Right cardiac atrium (tissue), 5 donors: ENCODE measurements at places on chromosomes 7 and 10. TPM values are rescaled to one million over a fixed set of nuclear protein-coding genes. Genes with fewer than 3 reads are reported as not detected.

Gene TMEM184A
- polyA plus RNA-seq: 0.38 TPM

Gene MCM7
- polyA plus RNA-seq: 16.7 TPM

Gene MMD2
- polyA plus RNA-seq: not detected

Gene NKX2-3
- polyA plus RNA-seq: not detected

Gene PRKG1
- 16.6 TPM for polyA plus RNA-seq

Gene EIF5AL1
- polyA plus RNA-seq: 0.45 TPM

Gene TEX36
- not detected for polyA plus RNA-seq

Gene IL6
- 17.2 TPM for polyA plus RNA-seq

Gene HMX2
- polyA plus RNA-seq: not detected

Gene ZPBP
- polyA plus RNA-seq: not detected

Gene EN2
- polyA plus RNA-seq: 0.16 TPM

Gene TMEM176B
- polyA plus RNA-seq: 114 TPM

Gene PRLHR
- not detected for polyA plus RNA-seq

Gene RNF133
- polyA plus RNA-seq: 0.05 TPM

Gene CALY
- polyA plus RNA-seq: 0.18 TPM

Gene EVX1
- polyA plus RNA-seq: 0.05 TPM

DNA sequence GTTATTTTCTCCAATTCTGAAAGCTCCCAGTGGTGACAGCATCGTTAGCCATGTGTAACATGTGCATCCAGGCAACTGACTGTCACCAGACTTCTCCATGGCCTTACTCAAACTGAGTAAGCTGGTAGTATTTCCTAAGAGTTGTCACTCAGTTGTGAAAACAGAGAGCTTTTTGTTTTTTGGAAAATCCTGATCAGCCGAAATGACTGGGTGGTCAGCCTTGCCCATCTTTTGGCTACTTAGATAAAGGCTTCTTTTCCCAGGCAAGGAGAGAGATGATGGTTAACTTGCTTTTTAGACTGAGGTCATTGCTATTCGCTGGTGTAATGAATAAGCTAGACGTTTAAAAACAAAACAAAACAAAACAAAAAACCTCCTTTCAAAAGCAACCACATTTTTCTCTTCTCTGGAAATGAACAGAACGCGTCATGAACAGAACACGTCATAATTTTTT, 159.5 kb upstream of the KLF14 start:
- no peak for DNase-seq

DNA sequence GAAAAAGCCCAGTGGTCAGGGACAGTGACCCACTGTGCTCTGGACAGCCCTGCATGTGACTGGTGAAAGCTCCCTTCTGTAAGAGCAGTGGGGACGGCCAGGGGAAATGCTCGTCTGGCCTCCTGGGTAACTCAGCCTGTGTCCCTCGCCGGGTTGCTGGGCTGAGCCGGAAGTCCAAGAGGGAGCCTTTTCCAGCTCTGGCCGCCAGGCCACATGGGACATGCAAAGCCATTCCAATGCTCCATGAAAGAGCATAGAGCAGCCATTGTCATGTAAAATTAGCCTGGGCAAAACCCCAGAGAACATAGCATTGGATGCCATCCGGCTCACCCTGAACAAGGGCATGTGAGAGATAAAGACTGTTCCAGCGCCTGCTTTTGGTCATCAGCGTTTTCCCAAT, 64.9 kb upstream of the ADRB1 start:
- DNase-seq: peak; percentile 71

DNA sequence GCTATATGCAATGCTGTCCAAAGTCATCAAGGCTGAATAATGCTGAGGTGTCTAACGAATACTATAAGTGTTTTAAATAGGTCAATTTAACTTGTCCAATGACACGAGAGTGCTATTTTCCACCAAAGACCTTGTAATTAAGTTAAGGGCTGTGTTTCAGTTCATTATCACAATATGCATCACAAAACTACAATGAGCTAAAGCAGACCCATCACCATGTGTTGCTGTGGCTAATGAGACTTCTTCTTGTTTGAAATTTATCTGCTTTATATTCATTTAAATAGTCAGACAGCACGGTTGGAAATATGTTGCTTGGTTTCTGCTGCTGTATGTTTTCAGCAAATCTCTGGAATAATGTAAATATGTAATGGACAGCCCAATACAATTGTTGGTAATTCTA, 292.5 kb upstream of the VSTM2A start:
- DNase-seq: no peak

DNA sequence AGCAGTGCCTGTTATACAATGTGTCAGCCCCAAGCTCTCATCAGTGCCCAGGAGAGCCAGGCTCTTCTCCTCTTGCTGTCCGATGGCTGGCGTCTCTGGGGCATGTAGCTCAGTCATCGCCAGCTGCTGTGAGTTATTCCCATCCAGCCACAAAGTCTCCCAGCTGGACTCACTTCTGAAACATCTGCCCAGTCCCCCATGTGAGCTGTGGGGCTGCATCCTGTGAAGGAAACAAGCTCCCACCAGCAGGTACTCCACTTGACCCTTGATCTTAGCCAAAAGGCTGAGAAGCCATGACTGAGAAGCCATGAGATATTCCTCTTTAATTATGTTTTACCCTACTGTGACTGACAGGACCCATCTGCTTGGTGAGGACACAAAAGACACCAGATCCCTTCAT, 212.7 kb upstream of the IGFBP3 start:
- no peak for DNase-seq

DNA sequence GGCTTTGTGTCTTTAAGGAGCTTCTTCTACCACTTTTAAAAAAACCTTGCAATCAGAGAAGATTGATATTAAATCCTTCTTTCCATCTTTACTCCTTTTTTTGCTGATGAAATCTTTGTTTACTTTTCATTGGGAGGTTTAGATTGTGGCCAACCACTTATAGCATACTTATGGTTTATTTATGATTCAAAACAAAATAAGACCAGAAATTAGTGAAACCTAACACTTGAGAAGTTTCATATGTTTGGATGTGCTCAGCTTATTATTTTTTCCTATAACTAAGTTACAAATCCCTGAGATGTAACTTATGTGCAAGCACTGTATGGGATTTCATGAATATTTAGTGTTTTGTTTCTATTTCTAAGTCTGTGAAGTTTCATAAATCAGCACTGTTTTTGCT, 13.5 kb upstream of the PRPS1L1 start:
- no peak for DNase-seq

DNA sequence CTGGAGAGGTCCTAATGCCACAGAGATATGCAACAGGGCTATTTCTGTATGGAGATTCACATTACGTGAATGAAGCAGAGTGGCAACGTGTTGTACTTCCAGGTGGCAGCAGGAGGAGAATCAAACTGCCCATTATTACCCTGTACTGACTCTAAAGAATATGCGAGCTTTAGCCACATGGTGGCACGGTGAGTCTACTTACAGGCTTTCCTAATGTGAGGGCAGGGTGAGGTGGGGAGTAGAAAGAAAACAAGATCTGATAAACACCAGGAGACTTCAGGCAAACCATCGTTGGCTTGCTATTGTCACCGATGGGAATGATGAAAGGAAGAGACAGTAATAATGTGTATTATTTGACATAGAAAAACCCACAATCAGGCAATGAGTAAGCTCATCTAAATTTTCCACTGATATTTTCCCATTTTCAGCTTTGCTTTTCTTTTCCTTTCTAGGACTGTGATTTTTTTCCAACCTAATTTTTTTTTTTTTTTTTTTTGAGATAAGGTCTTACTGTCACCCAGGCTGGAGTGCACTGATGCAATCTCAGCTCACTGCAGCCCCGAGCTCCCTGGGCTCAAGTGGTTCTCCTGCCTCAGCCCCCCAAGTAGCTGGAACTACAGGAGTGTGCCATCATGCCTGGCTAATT, 164.3 kb downstream of the BTAF1 start:
- peak; percentile 55 for DNase-seq

GRCh38 chr7:84857336-84857735, 329.5 kb downstream of the SEMA3D start:
- no peak for DNase-seq

- DNase-seq: peak; percentile 53
Measured at GRCh38 chr10:30026578-30026977, 32.8 kb downstream of the JCAD start.

DNA sequence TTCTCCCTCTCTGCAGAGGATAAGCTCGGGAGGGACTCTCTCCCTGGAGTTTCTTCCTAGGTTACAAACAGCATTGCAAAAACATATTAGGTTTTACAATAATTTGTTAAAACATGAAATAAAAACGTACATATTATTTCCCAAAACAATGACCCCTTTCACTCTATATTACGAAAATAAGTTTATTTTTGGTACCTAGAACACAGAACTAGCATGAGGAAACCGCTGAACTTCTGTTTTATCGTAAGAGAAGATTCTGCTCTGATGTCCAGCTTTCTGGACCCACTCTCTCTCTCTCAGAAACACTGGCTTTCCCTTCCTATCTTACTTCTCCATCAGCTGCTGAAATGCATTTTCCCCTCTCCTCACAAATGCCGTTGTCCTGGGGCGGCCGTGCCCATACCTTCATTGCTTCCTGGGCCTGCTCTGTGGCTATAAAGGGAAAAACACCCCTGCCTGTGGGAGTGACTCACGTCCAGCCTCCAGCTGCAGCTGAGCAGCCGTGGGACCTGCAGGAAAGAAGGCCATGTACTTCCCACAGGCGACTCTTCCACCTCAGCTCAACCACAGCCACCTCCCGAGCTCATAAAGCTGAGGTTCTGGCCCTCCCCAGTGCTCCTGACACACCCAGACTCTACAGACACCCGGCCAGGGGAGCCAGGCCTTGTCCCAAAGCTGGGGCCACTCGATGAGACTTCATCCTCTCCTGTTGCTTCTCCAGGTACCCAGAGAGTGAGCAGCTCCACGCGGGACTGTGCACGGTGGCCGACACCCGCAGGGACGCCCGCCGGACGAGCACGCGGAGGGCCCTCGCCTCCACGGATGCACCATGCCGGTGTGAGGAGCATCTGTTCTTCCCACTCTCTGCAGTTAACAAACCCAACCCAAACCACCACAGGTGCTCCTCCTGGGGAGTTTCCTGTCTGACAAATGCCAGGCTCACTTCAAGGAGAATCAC, 3.1 kb downstream of the GPER1 start:
- no peak for DNase-seq

- no peak for DNase-seq
Measured at GRCh38 chr7:42070068-42070467, 166.9 kb downstream of the GLI3 start.

- DNase-seq: no peak
Measured at GRCh38 chr7:111605246-111605645, 43.0 kb upstream of the IMMP2L start.

DNA sequence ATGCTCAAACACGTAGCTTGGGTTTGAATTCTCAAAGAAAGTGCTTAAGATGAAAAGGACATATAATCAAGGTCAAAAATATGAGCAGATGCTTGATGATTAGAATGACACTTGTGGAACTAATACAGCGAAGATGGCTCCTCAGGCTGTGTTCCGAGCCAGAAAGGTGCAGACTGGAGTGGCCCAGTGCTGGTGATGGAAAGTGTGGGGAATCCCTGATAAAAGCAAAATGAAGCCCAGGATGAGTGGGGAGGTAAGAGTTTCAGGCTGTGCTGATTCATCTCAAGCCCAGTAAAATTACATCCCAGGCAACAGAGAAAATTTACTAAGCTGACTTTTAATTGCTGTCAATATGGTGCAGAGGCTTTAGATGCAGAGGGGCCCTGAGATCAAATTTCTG, 77.8 kb upstream of the IKZF1 start:
- DNase-seq: no peak

- no peak for DNase-seq
Measured at GRCh38 chr10:105210546-105210945, 569.5 kb downstream of the SORCS3 start.

DNA sequence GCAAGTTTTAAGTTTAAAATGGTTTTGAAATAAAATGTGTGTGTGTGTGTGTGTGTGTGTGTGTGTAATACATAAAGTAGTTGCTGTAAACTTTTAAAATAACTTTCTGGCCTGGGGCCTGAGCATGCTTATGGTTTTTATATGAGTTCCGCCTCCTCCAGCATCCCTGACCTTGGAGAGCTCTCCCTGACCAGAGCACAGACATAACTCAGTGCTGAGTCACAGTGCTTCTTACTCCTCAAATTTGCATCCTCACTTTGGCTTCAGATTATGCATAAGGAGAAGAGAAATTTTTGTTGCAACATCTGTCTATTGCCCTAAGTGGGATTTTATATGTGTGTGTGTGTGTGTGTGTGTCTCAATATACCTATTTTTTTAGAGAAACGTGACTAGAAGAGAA, 200.8 kb downstream of the ELMO1 start:
- DNase-seq: peak; percentile 28

DNA sequence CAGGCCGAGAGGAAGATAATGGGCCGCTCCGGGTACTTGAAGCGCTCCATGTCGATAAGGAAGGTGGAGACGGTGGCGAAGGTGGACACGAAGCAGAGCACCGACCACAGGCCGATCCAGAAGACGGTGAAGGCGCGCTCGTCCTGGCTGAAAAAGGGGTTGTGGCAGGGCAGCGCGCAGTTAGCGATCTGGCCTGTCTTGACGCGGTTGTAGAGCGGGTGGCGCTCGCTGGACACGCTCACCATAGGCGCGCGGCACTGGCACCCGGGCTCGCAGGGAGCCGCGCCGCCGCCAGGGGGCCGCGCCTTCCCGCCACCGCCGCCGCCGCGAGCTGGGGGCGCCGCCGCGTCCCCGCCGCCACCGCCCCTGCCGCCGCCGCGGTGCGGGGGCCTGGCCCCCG, 1.6 kb downstream of the FZD8 start:
- DNase-seq: peak; percentile 77

DNA sequence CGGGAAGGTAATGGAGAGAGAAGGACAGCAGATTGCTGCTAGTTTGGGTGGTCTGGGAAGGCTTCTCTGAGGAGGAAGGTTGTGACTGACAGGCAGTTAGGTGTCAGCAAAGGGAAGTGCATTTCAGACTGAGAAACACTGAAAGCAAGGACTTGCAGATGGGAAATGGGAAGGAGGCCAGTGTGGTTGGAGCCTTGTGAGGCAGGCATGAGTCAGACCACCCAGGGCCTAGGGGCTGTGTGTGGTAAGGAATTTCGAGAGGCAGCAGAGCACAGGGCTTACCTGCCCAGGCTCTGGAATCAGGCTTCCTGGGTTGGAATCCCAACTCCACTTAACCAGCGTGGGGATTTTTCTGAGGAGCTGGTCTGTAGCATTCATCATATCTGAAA, 53.5 kb downstream of the NRF1 start:
- DNase-seq: no peak

DNA sequence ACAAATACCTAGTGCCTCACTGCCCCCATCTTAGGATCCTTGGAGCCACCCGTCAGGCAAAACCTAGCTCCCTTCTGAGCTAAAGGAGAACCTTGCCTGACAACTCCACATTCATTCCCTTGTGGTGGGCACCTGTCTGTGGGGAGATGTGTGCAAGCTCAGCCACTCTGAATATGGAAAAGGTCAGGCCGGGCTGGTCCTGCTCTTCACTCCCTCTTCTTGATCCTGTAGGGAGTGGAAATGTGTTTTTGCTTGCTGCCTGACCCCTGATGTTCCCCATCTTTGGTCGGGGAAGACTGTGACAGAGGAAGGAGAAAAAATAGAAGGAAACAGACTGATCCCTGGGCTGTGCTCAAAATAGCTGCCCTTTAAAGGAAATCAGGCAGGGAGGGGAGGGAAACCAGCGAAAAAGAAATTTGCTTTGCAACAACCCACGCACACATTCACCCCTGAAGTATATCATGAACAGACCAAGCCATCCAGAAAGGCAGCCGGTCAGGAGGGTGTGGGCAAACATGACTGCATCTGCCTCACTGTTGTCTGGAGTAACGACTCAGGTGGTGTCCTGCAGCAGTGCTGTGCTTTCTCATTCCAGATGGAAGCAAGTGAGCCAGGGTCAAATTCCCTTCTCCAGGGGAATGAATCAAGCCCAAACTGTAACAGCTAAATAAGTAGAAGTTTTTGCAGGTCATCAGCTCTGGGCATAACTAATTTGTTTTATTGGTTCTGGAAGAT, 74.0 kb downstream of the SCRN1 start:
- no peak for DNase-seq
